SJCRH30 (cell line): ENCODE measurements at places on chromosomes 2 and 18.

DNA sequence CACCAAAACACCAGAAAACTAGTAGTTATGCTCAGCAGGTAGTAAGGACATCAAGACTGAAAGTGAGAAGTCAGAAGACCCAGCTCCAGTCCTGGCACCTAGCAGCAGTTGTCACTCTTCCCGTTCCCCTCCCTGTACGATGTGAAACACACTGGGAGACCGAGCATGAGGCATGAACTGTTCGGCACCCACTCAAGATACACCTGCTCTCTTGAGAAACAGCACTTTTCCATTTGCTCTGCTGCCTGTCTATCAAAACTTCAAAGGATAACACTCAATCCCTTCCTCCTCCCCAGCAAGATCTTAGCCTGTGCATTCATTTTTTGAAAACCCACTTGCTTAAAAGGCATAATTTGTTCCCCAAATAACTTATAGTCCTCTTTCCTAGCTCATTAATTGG, 123.9 kb downstream of the PLEKHM3 start:
- no peaks in the 10 kb centered on the region for H3K36me3 ChIP-seq
- no peak overlapping the region for H3K4me3 ChIP-seq
- no peaks in the 10 kb centered on the region for H3K27me3 ChIP-seq
- no peak overlapping the region for H3K27ac ChIP-seq
- no peaks in the 10 kb centered on the region for H3K4me1 ChIP-seq

DNA sequence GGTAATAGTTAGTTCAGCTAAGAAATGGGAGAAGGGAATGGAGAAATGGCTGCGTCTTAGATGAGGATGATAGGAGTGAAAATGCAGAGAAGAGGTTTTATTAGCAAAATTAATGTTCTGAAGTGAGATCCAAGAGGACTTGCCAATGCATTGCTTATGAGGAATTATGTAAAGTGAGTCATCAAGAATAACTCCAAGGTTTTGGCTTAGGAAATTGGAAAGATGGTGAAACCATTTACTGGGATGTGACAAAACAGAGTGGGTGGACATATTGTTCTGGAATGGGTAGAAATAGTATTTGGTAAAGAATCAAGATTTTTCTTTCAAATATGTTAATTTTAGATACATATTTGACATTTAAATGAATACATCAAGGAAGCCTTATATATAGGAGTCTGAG, 306.6 kb upstream of the CYRIA start:
- H3K27ac ChIP-seq, result no peak overlapping the region
- H3K4me3 ChIP-seq, result no peak overlapping the region
- H3K4me1 ChIP-seq, result no peaks in the 10 kb centered on the region

GRCh38 chr2:138727956-138728355, 52.2 kb downstream of the NXPH2 start:
- H3K4me3 ChIP-seq, result no peak overlapping the region
- H3K4me1 ChIP-seq, result peaks cover 12% of the 10 kb centered on the region
- H3K27ac ChIP-seq, result no peak overlapping the region
- DNase-seq, result no peak

GRCh38 chr2:140455315-140455714, 1675.1 kb upstream of the NXPH2 start:
- no peak for DNase-seq
- H3K27me3 ChIP-seq, result no peaks in the 10 kb centered on the region
- H3K4me3 ChIP-seq, result no peak overlapping the region
- H3K4me1 ChIP-seq, result peaks cover 12% of the 10 kb centered on the region; the same call in 1 of the 2 replicates

DNA sequence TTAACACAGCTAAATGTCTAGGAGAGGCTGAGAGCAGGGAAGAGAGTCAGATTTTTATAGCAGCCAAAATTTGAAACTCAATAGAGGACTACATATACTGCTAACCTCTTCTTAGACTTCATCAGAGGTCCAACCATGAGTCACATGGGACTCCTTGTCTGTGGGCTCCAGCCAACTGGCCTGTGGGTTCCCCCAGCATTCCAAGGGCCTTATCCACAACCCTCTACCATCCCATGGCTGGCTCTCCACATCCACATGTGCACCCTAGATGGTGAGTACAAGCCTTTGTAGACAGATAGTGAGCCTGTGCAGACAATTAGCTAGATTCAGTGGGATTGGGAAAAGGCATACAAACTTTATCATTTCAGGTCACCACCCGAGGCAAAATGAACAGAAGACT, 901.9 kb upstream of the ZEB2 start:
- peak overlapping the region; percentile 11; the same call in 1 of the 2 replicates for H3K27ac ChIP-seq
- DNase-seq, result peak; percentile 64
- no peaks in the 10 kb centered on the region for H3K27me3 ChIP-seq
- H3K4me1 ChIP-seq, result peaks cover 3% of the 10 kb centered on the region; the same call in 1 of the 2 replicates
- peaks cover 2% of the 10 kb centered on the region; the same call in 1 of the 2 replicates for H3K36me3 ChIP-seq

GRCh38 chr2:220320326-220320725, 692.9 kb downstream of the SLC4A3 start:
- H3K4me3 ChIP-seq, result no peak overlapping the region
- no peaks in the 10 kb centered on the region for H3K36me3 ChIP-seq
- no peak overlapping the region for H3K27ac ChIP-seq
- DNase-seq, result no peak
- no peaks in the 10 kb centered on the region for H3K4me1 ChIP-seq

- H3K4me1 ChIP-seq, result no peaks in the 10 kb centered on the region
- H3K36me3 ChIP-seq, result no peaks in the 10 kb centered on the region
- H3K27ac ChIP-seq, result no peak overlapping the region
- no peak overlapping the region for H3K4me3 ChIP-seq
Measured at GRCh38 chr2:238997137-238997390, 149.2 kb downstream of the TWIST2 start.
